H54 (cell line): ENCODE measurements at places on chromosomes 11 and 22.

DNA sequence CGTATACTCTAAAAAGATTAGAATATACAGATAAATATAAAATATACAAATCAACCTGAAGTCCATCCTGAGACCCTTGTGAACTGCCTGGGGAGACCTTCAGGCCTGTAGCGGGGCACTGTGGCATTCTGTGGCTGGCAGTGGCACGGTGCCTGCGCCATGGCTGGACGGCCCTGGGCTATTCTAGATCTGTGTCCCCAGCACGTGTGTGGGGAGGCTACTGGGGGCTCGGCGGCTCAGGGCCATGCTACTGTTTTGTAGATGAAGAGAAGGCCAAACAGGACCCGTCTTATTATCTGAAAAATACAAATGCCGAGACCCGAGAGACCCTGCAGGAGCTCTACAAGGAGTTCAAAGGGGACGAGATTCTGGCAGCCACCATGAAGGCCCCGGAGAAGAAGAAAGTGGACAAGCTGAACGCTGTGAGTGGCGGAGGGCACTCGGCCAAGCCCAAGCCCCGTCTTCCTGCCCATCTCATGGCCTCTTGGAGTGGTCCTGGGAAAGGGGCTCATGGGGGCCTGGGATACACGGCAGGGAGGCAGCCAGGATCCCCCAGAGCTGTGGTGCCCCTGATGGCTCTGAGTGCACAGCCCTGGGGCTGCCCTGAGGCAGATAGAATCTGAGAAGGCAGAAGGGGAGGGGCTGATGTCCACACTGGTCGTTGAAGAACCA lies 18.8 kb downstream of the PPIL2 start:
- no peak for DNase-seq

DNA sequence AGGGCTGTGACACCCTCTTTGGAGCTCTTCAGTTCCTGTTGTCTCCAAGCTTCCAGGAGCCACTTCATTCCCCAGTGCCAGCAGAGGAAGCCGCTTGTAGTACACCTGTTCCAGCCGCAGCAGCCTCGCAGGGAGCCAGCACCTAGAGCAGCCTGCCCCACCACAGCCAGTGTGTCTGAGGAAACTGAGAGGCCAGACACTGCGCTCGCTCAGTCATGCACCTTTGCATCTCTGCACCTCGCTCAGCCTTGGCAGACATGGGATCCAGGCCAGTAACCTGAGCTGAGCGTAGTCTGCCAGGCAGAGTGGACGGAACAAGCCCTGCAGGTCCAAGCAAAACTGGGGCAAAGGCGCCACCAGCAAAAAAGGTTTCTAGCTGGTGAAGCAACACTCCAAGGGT lies 1072.1 kb downstream of the JRKL start:
- DNase-seq, result no peak

GRCh38 chr11:127789927-127790326 lies 789.4 kb upstream of the KIRREL3 start:
- DNase-seq, result no peak

- no peak for DNase-seq
These were observed 36.4 kb upstream of the CWF19L2 start for GRCh38 chr11:107494055-107494454.

DNA sequence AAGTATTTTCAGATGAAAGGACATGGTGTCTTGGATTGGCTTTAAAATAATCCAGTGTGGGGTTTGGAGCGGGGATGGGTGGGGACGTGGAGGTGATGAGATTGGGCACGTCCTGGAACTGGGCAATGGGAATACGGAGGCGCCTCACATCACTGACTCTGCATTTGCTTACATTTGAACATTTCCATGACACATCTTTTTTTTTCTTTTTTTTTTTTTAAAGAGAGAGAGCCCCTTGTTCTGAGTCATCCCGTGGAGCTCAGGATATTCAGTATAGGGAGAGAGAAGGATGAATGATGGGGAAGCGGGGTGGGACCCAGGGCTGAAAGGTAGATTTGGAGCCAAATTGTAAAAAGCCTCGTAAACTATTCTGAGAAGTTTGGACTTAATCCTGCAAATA lies 142.7 kb downstream of the FBXO7 start:
- no peak for DNase-seq

GRCh38 chr11:96342014-96342960 lies 708 bp downstream of the MAML2 start:
- no peak for DNase-seq

DNA sequence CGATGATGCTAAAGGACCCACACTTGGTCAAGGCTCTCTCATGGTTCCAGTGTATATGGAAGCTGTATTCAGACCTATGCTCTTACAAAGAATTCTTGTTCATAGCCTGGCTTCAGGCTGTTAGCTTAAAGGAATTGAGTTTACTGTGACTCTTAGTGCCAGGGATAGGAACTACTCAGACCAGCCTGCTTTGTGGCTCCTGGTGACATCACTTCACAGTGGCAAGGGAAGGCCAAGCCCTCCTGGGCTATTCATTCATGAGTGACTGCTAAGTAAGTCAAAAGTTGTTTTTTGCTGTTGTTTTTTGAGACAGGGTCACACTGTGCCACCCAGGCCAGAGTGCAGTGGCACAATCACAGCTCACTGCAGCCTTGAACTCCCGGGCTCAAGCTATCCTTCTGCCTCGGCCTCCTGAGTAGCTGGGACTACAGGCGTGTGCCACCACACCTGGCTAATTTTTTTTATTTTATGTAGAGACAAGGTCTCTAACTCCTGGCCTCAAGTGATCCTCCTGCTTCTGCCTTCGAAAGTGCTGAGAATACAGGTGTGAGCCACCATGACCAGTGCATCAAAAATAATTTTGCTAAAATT lies 9.6 kb downstream of the ART5 start:
- no peak for DNase-seq

DNA sequence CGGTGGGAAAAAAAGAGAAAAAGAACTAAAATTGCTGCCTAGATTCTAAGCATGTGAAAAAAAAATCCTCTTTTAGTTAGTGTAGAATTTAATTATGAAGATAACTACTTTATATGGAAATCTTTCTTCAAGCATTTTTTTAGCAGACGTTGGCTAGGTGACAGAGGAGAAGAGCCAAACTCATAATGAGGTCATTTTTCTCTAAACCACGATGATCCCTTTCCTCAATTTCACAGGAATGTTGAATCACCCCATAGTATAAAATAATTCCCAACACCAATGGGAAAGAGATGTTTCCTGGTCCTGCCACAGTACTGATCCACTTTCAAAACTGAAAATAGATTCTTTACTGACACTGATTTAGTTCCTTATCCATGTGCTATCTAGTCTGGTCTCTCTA lies 319.8 kb downstream of the DLG2 start:
- no peak for DNase-seq

DNA sequence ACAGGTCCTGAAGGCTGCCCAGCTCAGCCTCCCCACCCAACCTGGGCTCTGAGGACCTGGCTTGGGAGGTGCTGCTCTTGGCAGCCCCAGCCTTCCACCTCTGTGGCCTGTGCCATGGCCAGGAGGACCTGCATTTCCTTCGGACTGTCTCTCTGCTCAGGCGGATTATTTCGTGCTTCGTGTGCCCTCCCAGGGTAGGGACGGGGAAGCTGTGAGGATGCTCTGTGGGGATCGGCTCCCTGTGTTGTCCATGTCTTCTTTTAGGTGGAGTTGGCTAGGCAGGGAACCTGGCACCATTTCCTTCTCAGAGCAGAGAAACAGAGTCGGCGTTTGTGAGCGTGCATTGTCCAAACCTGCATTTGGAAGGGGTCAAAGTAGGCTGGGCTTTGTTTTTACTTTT lies 34.1 kb downstream of the BCR start:
- no peak for DNase-seq

GRCh38 chr11:88631497-88631896 lies 294.0 kb upstream of the CTSC start:
- DNase-seq, result no peak

GRCh38 chr11:69512136-69512535 lies 30.7 kb downstream of the LINC01488 start:
- no peak for DNase-seq

DNA sequence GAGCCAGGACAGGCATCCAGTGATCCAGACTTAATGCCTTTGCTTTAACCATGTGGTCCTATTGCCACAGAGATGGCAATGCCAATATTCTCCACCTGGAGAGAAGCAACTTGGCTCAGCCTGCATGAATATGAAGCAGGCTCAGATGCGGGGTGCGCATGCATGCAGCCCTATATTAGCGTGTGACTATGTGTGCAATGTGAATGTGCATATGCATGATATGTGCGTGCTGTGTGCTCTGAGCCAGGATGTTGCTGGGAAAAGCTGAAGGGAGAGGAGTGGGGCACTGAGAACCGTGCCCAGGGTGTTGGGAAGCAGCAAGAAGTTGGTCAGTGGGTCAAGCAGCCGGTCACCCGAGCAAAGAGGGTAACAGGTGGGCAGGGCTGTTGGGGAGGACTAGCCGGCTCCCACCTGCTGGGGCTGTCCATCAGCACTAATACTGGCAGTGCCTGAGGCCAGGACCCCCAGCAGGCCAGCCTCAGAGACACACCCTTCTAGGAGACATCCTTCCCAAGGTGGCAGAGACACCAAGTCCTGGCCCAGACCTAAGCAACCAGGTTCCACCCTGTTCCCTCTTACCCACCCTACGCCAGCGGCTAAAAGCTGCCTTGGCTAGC lies 24.8 kb upstream of the MYOD1 start:
- no peak for DNase-seq

- no peak for DNase-seq
These were observed 196.3 kb upstream of the NARS2 start for GRCh38 chr11:78770931-78771330.

- no peak for DNase-seq
These were observed 1.1 kb downstream of the ST13 start for GRCh38 chr22:40855071-40855978.

DNA sequence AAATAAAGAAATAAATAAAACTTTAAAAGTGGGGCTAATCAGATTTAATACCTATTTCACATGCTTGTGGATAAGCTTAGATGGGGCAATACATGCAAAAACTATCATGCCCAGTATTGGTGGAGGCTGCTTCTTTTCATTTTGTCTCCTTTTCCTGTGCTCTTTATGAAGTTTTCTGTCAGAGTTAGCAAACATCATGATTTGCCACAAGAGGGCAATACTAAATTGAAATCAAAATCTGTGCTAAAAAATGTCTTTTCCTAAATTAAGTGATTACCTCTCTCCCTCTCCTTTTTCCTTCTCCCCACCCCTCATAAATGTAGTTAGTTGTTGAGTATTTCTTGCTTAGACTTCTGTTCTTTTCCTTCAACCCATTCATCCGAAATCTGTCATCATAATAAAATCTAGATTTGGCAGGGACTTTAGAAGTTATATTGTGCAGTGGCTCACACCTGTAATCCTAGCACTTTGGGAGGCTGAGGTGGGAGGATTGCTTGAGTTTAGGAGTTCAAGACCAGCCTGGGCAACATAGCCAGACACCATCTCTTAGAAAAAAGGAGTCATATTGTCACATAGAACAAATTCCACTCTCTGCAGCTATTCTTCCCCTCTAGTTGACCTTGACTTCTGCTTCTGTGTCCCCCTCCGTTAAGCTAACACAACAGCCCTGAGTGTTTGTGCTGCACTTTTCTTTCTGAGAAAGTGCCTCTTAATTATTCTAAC lies 4.7 kb upstream of the ARHGAP42 start:
- no peak for DNase-seq

- no peak for DNase-seq
These were observed 31.2 kb downstream of the GAL start for GRCh38 chr11:68715456-68716122.

DNA sequence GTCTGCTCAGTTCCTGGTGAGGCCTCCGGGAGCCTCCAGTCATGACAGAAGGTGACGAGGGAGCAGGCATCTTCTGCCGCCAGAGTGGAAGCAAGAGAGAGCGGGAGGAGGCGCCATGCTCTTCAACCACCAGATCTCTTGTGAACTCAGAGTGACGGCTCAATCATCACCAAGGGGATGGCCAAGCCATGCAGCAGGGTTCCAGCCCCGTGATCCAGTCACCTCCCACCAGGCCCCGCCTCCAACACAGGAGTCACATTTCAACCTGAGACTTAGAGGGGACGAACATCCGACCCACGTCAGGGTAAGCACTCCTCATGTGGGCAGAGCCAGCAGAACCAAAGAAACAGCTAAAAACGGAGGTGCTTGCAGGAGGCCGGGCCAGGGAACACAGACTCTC lies 1470.5 kb downstream of the BRD1 start:
- DNase-seq, result no peak

GRCh38 chr22:48444320-48445112 lies 1383.2 kb downstream of the BRD1 start:
- no peak for DNase-seq

DNA sequence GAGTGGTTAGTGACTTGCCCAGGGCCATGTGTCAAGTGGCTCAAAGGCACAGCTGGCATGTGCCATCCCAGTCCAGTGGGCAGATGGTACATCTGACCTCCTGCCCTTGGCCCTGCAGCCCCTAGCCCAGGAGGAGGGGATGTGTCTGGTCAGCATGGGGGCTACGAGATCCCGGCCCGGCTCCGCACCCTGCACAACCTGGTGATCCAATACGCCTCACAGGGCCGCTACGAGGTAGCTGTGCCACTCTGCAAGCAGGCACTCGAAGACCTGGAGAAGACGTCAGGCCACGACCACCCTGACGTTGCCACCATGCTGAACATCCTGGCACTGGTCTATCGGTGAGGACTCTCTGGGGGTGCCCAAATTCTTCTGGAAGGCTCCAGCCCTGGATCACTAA lies 5.7 kb upstream of the RAB1B start:
- DNase-seq, result no peak

- DNase-seq, result no peak
These were observed 15.7 kb downstream of the ZNF214 start for GRCh38 chr11:7004482-7004881.

DNA sequence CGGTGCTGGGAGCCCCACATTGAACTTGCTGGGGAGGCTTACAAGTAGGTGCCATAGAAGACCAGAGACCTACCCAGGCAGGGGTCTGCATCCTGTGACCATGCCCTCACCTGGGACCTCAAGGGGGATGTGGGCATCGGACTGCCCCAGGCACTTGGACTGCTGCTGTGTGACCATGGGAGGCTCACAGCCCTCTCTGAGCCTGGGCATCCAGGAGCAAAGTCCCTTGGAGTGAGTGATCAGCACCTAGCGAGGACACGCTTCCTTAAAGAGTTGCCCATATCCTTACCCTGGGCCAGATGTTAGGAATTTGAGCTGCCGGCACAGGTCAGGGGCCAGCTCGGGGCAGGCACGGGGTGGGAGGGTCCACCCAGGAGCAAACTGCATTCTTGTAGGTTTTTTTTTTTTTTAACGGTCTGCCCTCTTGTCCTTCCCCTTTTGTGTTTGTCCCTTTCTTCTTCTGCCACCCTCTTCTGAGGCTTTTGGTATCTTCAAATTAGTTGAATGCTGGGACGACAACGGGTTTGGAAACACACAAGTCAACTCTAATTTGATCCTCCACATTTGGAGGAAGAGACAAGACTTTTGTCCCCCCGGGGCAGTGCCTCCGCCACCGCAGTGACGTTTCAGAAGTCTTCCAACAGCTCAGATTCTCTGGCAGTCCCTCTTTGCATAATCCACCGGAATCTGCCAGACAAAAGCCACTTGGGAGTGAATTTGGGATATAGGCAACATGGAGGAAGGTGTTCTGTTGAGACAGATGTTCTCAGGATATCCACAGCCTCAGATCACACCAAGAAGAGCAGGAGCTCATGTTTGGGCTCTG lies 46.1 kb upstream of the LINC01488 start:
- DNase-seq, result no peak
